ENCODE measurements at places on chromosomes 3 and 15. TPM values are rescaled to one million over a fixed set of nuclear protein-coding genes. Genes with fewer than 3 reads are reported as not detected.

CCDC39 gene
- not detected for total RNA-seq

CACNA1D gene
- 0.13 TPM for total RNA-seq

FBXW12 gene
- not detected for total RNA-seq

CFAP100 gene
- total RNA-seq: not detected

PLSCR2 gene
- not detected for total RNA-seq

NEO1 gene
- 5.4 TPM for total RNA-seq

LRRC31 gene
- not detected for total RNA-seq

BHLHE40 gene
- total RNA-seq: 271 TPM

PIGX gene
- 47.8 TPM for total RNA-seq

CPN2 gene
- not detected for total RNA-seq

PPP1R14D gene
- not detected for total RNA-seq

HESX1 gene
- 0.57 TPM for total RNA-seq
